ENCODE measurements at places on chromosomes 1 and 21.

DNA sequence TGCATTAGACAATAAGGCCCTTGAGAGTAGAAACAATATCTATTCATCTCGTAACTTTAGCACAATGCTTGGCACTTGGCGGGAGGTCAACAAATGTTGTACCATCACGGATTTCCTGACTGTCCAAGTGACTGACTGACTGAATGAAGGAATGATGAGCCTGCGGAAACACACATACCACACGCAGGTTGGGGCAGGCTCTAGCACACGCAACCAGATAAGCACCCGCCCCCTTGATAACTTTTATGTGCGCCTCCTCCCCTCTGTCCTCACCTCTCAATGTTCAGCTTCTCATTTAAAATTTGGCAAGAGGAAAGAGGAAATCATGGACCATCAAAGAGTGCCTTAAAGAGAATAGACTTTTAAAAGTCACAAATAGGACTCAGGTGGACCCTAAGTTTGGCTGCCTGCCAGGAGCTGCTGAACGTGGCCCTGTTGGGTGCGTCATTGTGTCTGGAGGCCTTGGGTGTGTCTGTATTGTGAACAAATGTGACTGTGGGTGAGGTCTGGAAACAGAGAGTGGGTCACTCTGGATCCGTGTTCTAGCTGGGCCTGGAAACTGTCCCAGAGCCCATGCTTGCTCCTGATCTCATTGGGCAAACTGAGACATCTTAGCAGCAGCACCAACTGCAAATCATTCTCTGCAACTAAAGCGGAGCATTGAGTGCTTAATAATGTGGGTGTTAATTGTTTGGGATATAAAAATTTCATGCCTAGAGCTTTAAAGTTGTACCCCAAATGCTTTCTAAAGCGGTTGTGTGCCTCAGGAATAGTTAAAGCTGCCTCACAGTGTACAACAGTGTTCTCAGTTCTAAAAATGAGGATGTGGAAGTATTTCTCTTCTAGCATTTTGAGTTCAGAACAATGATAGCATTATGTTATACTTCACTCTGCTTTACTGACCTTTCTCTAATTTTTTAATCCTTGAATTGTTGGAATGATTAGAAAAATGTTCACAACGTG, 47.6 kb upstream of the ABCG1 start:
- DNase-seq: no peak

GRCh38 chr1:66505671-66506392, 28.1 kb upstream of the SGIP1 start:
- no peak for DNase-seq

DNA sequence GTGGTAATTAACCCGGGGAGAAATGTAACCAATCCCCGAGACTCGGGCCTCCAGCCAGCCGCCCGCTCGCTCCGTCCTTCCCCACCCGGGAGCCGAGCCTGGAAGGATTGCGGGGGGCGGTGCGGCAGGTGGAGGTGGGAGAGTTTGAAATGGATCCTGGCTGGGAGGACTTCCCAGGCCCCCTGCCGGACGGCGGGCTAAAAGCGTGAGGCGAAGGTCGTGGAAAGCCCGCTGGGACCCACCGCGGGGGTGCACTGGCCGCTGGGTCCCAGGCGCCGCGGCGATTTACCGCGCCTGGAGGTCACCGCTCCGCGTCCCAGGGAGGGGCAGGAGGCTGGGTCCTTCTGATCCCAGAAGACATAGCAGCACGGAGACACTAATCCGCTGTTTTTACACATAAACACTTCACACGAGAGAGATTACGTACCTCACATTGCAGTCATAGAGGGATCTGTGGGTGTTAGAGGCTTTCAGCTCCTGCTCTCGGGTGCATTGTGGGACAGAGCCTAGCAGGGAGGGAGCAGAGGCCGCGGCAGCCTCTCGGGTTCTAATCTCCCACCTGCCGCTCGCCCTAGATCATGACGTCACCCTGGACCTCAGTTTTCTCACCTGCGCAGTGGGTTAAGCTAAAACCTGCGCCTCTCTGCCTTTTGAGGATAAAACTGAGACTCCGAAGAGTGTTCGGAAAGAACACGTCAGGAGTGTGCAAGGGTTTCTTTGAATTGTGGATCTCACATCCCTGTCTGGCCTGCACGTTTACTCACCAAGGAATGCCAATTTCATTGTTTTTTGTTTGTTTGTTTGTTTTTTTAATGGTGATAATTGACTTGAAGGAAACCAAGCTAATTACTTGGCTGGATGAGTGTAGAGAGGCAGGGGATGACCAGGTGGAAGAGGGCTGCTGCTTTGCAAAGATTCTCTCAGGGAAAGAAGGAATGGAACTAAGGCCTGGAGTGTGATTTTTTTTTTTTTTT, 17.1 kb upstream of the TMEM9 start:
- no peak for DNase-seq

DNA sequence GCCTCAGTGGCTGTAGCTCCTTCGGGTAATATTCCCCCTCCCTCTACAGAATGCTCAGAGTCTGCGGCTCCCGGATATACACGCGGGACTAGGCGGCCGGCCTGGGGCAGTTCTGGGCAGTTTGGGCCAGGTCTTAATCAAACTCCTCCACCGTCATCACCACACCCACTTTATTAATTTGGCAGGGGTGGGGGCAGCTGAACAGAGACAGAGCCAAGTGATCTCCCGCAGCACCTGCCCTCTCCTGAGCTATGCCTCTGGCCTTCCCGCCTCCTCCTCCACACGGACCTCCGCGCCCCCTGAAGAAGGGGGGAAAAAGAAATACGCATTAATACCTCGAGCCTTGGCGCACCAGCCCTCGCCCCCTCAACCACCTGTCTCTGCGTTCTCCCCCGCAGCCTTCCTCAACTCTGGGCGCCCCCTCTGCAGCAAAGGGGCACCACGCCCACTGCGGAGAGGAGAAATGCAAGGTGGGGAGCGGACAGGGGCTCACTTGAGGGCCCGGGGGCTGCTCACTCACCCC, 42.6 kb downstream of the CD34 start:
- no peak for DNase-seq

DNA sequence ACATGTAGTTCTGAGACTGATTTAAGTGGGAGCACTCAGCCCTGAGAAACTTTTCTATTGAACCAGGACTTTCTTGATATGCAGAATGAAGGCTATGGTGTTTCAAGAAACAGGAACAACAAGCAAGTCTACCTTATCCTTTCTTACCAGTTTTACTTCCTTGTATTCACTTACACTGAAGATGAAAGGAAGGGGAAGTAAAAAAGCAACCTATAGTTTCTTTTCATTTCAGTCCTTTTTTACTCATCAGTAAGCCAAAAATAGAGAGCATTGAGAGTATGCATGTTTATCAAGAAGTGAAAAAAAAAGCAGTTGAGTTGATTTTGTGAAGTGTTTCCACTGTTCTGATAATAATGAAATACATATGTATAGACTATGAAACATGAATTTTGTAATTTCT, 1010.3 kb downstream of the AMY1C start:
- DNase-seq: no peak

GRCh38 chr1:211588711-211589110, 9.8 kb upstream of the SLC30A1 start:
- no peak for DNase-seq

DNA sequence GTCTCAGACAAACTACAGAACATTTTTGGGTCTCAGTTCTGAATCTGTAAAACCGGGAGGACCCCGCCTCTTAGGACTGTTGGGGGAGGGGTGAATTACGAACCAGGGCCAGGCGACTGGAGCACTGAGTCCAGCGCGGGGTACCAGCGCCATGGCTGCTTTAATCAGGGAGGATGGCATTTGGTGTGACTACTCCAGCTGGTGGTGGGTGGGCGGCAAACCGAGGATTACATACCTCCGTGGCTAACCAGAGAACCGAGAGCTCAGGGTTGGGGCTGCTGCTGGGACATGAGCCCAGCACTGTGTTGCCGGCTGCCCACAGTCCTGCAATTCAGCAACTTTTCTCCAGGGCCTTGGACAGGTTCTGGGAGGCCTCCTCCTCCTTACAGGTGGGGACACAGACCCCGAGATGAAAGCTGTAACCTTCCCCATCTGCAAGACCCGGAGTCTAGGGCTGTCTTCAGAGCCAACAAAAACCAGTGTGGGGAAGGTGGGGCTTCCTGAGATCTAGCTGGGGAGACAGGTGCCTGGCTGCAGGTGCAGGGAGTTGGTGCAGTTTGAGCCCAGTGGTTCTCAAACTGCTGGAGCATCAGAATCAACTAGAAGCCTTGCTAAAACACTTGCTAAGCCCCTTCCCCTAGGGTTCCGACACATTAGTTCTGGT, 273.5 kb downstream of the FOXD2 start:
- DNase-seq: no peak
